CD4-positive, alpha-beta T cell treated with Interleukin-6 for 4 hours (primary cell): ENCODE measurements at places on chromosomes 7 and 10.

DNA sequence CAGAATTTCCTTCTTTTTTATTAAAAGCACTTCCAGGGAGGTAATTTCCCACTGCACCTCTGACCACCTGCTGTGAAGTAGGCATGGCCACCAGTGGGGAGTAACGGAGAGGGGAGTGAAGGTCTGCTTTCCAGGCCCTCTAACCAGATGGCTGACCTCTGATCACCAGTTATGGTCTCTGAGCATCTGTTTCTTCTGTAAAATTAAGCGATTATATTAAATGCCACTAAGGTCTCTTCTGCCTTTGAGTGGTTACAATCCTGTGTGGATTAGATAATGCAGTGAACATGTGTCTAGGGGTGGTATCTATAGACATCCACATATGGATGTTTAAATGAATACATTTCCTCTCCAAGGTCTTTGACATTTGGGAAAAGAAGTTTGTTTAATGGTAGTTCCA lies 199.6 kb downstream of the HERPUD2 start:
- no peak for DNase-seq

DNA sequence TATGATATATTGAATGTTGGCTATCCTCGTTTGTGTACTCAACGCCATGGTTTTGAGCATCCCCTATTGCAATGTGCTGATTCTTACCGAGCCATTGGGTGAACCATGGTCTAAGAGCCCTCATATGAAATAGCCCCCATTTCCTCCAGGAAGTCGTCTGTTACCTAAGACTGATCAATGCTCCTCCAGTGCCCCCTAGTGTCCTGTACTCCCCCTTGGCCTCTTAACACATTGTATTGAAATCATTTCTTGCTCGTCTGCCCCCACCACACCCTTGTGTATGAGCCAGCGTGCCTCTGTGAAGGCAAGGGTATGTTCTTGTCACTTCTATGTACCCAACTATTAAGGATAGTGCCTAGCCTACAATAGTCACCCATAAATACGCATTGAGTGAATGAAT lies 11.2 kb upstream of the SLC35B4 start:
- peak; percentile 68 for DNase-seq

- DNase-seq = no peak
These were observed 25.0 kb upstream of the CDH23 start for GRCh38 chr10:71371750-71372166.

DNA sequence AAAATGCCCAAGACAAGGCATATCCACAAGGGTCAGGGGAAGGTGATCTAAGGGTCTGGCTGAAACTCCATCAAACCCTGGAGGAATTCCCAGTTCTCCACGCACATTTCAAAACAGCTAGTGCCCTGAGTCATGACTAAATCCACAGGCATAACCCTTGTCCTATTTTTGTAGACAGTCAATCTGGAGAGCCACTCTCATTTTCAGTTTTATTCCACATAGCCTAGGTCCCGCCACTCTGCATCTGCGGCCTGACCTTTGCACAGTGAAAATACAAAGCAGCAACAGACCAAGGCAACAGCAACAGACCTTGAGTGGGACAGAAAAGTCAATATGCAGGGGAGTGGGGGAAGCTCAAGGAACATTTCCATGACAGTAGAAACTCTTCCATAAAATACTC lies 201.4 kb upstream of the NPVF start:
- DNase-seq = no peak

DNA sequence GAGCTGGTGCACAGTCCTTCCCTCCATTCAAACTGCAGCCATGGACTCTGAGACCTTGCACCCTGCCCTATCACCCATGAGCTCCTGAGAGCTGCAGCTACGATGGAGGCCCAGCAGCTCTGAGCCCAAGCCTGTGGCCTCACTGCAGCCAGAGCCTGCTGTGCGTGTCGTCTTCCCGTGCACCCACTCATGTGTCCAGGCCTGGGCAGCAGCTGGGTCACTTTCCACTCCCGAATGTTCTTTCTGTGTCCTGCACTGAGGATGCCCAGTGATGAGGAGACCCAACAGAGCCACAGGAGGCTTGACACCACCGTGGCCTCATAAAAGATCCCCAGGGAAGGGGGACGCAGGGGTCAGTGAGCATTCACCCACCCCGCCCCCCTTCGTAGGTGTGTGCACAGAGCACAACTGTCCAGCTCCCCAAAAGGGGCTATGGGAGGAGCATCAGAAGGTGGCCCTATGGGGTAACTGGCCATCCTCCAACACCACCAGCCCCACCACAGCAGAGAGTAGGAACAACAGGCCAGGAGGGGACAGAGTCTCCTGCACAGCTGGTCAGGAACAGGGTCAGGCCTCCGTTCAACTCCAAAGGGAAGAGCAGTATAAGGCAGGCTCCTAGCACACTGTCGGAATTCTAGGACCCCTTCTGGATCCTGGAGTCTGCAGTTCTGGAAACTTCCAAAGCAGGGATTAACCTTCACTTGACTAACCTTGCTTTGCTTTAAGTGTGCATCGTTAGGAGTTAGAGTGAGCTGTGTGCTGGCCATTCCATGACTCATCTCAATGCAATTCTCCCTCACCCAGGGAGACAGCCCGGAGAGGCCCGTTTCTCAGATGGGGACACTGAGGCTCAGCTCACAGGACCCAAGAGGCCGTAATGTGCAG lies 52.6 kb downstream of the RASGEF1A start:
- DNase-seq = no peak

DNA sequence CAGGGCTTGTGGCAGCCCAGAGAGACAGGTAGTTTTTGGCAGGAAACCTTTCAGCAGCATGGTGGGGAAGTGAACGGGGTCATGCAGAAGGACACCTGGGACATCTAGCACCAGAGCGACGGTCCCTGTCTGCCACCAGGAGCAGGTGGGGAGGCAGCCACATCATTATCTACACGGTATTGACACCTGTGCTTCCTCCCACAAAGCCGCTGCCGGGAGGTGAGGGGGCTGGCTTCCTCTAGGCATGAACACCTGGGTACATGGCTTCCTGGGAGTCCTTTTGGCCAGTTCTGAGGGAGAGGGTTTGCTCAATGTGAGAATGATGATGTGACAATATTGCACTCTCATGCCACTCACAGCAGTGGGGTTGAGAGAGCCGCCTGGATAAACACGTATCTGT lies 275.2 kb downstream of the ACTR3B start:
- DNase-seq = no peak
